NCI-H1694 treated with DMSO at 0.1 percent for 48 hours (cell line): ENCODE measurements at places on chromosomes 6 and 20.

DNA sequence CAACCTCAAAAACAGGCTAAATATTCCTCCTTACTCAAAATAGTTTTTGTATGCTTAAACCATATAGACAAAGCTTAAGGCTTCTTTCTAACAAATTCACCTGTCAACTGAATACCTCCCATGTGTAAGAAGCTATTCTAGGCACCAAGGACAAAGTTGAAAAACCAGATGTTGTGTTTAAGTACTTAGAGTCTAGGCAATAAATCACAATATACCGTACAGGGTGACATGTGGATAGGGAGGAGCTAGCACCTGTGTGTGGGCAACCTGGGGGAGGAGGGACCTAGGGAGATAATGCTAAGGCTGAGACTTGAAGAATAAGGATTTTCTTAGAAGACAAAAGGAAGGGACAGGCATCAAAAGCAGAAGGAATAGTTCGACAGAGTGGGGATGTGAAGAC lies 123.5 kb downstream of the LMBRD1 start:
- DNase-seq = no peak

DNA sequence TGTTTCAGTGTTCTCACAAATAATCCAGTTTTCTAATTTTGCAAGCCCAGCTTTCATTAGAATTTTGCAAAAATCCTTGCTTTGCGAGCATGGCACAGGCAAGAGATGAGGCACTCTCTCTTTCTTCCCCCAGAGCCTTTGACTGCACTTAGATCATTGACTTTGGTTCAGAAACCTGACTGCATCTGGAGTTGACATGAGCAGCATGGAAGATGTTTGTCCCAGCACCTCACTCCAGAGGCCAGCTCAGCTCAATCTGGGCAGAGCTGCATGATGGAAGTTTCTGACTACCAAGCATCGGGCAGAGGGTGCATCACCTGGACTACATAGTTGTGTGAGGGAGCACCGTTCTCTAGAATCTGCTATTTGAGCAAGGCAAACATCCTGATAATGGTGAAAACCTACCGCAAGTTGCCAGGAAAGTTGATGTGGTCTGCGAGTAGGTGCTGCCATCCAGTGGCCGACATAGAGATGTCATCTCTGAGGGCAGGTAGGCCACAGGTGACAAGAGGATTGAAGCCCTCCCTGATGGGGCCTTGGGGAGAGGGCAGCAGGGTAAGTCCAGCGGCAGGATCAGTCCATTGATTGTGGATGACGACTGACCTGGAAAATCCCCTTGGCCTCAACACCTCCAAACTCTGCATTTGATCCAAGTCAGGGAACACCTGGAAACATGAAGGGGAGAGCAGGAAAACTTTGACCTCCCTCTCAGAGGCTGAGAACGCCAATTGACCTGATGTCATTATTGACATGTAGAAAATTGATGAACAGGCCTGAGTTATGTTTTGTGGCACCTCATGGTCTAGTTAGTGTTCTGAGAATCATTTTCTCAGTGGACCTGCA lies 3.8 kb upstream of the LPA start:
- no peak for DNase-seq

GRCh38 chr6:137237413-137238170 lies 18.4 kb upstream of the IFNGR1 start:
- no peak for DNase-seq

- DNase-seq = no peak
Observed at GRCh38 chr6:130671119-130671518, 156.1 kb upstream of the SMLR1 start.

DNA sequence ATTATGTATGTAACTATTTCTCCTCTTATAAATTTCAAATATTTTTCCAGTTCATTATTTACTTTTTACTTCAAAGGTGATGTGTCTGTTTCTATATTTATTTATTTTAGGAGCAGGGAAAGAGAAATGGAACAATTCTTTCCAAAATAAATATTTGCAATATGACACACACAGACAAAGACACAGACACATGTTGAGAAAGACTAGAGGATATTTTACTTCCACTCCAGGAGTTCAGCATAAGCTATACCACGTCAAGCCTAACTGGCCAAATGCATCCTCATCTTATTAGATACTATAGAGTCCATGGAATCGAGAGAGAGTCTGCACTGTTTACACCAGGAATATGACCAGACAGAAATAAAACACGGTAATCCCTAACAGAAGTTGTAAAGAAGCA lies 13.3 kb downstream of the RALGAPA2 start:
- DNase-seq = no peak

- DNase-seq = peak; percentile 25
Observed at GRCh38 chr6:9540534-9541126, 874.2 kb downstream of the TFAP2A start.

DNA sequence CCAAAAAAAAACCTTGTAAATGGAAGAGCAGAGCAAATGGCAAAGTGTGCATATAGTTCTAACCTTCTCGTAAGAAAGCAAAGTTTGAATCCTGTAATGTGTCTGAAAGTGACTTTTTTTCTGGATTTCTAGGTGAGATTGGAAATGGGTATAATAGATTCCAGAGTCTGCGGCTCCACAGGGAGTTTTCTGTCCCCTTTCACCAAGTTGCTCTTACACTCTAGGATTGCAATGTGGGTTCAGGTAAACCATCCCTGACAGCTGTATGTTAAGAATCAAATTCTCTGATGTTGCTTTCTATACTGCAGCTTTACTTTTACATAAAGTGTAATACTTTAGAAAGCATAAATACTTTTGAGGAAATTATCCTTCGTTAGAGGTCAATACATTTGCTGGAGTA lies 260.1 kb downstream of the PRL start:
- no peak for DNase-seq

DNA sequence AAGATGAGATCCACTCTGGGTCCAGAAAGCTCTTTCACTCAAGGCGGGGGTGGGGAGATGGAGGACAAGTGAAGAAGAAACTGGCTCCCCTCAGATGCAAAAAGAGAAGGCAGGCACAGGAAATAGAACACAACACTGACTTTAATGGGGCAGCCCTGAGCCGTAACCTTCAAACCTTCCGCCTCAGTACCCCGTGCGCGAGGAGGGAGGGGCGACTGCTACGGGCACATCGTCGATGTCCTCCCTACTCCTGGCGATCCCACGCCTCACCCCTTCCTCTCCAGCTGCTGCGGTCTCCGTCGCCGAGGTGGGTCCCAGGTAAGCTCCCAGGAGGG lies 3.9 kb downstream of the SPEF1 start:
- no peak for DNase-seq

GRCh38 chr6:94597487-94597886 lies 979.8 kb upstream of the MANEA start:
- no peak for DNase-seq

GRCh38 chr20:43183536-43184070 lies 6.1 kb downstream of the PTPRT start:
- no peak for DNase-seq

DNA sequence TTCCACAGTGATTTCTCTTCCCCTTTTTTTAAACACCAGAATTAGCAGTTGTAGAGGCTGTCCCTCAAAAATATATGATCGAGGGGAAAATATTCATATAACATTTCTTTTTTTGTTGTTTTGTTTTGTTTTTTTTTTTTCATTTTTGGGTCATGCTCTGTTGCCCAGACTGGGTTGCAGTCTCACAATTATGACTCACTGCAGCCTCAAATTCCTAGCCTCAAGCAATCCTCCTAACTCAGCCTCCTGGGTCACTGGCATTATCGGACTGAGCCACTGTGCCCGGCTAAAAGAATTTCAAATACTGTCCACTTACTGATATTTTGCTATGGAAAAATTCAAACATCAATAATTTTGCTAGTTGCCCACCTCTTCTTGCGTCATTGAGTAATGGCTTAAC lies 134.0 kb downstream of the HFE start:
- DNase-seq = no peak

DNA sequence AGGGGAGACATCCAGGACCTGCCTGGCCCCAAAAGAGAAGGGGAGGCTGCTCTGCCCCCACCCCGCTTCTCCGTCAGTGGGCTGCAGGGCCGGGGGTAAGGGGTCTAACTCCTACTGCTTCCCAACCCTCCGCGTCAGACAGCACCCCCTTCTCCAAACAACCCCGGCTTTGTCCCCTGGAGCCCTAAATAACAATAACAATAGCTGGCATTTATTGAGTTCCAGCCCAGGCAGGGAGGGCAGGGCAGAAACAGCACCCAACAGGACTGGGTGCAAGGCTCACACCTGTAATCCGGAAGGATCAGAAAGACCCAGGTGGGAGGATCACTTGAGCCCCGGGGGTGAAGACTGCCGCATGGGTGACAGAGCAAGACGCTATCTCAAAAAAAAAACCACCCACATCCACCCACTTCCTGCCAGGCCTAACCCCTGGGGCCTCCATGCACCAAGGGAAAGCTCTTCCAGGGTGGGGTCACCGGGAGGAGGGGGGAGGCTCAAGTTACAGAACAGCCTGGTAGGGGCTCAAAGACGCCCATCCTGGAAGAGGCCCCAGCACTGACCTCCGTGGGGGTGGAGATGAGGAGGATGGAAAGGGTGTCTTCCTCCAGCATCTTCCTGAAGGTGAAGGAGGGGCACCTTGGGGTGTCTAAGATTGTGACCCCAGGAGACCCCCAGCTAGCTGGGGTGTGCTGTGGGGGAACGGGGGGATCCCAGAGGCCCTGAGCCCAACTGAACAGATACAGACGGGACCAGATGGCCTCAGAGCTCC lies 1.3 kb upstream of the FNDC11 start:
- DNase-seq = no peak

DNA sequence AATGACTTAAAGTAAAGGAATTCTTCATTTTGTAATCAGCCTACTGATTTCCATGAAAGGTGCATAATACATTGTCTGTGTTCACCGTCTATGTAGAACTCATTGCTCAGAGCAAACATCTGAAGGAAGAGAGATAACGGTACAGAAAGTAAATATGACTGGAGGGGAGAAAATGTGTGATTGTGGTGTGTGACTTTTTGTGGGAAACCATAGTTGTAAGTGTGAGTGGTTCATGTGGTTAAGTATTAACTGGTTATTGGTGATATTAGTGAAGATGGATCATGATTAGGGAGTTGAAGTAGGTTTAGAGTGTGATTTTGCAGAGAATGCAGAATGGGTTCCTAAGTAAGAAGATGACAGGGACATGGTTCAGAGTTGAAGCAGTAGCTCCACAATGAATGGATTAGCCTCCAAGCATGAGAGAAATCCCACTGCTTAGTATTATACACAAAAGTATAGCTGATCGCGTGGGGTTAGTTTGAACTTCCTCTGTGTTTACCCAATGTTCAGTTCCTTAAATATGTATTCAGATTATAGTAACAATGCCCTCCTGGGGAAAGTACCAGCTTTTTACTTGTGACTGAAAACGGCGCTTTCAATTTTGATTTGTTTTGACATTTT lies 368.9 kb downstream of the UTRN start:
- DNase-seq = no peak

- DNase-seq = no peak
Observed at GRCh38 chr20:14956538-14956937, 619.1 kb upstream of the FLRT3 start.

DNA sequence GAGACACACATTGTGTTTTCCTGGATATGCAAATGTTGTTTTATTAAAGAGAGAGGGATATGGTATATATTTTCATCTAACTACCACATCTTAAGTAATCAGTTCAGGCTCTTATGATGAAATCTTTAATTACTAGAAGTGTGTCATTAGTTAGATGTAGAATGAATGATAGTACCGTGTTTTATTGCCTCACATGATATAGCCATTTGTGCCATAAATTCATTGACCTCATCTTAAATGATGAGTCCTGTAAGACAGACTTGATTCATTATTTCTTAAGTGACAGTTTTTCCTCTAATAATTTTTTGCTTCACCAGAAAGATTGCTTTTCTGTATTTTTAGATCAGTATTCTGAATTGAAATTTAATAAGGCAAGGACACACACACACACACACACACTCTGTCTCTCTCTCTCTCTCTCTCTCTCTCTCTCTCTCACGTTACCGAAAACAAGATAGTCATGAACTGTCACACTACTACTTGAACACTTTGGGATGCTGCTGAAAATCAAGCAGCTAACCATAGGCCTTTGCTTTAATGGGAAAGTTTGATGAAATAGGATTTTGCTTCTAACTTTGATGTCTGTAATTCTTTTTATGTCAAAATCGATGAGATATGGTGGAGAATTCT lies 140.5 kb downstream of the SOBP start:
- no peak for DNase-seq

DNA sequence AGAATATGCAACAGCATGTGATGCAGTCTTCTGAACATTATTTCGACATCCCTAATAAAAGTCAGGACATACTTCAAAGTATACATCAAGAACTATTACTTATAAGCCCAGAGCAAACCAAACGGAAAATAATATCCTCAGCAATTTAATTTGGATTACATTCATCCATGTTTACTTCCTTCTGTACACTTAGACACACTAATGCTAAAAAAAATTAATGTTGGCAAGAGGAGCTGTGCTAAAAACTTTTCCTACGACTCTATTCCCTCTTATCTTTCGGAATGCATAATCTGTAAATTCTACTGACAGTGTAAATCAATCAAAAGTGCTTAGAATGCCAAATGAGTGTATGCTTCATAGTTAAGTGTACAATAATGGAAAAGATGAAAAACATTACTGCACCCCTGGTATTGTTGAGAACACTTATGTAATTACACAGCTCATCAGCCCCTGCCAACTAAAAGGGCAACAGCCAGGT lies 301.2 kb upstream of the HSF2 start:
- DNase-seq = no peak

- DNase-seq = no peak
Observed at GRCh38 chr6:119344306-119344705, 5.3 kb downstream of the MAN1A1 start.

- no peak for DNase-seq
Observed at GRCh38 chr20:45835825-45836224, 2.2 kb downstream of the SNX21 start.

DNA sequence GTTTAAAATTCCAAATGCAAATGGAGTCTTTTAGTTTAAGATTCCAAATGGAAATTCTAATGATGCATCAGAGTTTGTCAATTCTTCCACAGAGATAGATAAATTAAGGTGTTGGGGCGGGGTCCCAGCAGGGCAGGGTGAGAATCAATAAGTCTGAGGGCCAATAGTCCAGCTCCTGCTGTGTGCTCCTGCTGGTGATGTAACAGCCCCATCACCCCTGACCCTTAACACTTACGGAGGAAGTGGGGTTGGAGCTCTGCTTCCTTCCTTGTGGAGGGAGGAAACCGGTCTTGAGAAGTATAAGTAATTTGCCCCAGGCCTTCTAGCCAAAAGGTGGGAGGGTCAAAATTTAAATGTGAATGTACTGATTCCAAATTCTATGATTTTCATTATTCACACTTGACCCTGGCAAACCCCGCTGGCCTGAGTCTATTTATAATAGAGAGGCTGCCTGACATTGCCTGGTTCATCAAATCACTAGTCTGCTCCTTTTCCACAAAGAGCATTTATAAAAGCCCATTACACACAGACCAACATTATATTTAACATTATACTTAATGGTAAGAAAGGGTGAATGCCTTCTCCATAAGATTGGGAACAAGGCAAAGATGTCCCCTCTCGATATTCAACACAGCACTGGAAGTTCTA lies 17.2 kb downstream of the ZBTB2 start:
- DNase-seq = no peak

DNA sequence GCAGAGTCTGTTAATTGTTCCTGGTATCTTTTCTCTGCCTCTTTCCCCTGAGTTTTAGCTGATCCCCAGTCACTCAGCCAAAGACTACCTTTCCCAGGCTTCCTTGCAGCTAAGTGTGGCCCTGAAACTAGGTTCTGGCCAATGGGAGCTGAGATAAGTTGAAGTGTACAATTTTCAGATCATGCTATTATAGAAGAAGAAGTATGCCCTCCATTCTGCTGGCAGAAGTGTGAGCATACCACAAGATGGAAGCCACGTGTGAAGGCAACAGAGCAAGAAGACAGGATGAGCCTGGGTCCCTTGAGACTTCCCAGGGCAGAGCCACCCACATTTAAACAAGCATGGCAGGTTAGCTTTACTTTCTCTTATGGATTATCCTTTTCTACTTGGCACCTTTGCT lies 273.2 kb downstream of the HIVEP2 start:
- DNase-seq = no peak
